ENCODE measurements at places on chromosomes 1 and 21. TPM values are rescaled to one million over a fixed set of nuclear protein-coding genes. Genes with fewer than 3 reads are reported as not detected.
A peak's percentile ranks its signal among the peaks of the same experiment; 100 is the strongest.

- H3K4me1 ChIP-seq, result no peaks in the 10 kb centered on the region
- H3K4me3 ChIP-seq, result no peak overlapping the region
- H3K27me3 ChIP-seq, result peaks cover 2% of the 10 kb centered on the region
- no peak for DNase-seq
These were observed 14.7 kb downstream of the CASQ2 start for GRCh38 chr1:115753830-115754229.

- no peaks in the 10 kb centered on the region for H3K4me1 ChIP-seq
- H3K27me3 ChIP-seq, result no peaks in the 10 kb centered on the region
- H3K27ac ChIP-seq, result no peak overlapping the region
- H3K4me3 ChIP-seq, result no peak overlapping the region
These were observed 205.5 kb downstream of the RPS6KC1 start for GRCh38 chr1:213256438-213257087.

DNA sequence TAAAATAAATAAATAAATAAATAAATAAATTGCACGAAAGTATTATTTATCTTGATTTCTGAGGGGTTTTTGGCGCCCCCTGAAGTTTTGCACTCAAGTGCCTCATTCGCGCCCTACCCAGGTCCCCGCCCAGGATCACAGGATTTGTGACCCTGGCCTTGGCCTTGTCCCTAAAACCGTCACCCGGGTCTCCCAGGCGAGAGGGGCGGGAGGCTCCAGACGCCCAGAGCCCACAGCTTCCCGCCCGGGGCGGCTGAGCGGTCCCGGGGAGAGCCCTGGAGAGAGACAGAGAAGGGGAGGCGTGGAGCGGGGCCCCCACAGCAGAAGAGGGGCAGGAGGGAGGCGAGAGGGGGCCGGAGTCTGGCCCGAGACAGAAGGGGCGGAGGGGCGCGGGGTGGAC, 91.8 kb upstream of the CASZ1 start:
- peaks cover 2% of the 10 kb centered on the region for H3K4me1 ChIP-seq
- peaks cover 12% of the 10 kb centered on the region for H3K27me3 ChIP-seq
- H3K4me3 ChIP-seq, result no peak overlapping the region

GRCh38 chr1:221335161-221336101, 406.5 kb downstream of the DUSP10 start:
- no peaks in the 10 kb centered on the region for H3K36me3 ChIP-seq
- H3K27ac ChIP-seq, result no peak overlapping the region
- peak overlapping the region; percentile 25 for H3K4me3 ChIP-seq
- DNase-seq, result no peak

- peaks cover 3% of the 10 kb centered on the region for H3K36me3 ChIP-seq
- H3K27ac ChIP-seq, result no peak overlapping the region
- DNase-seq, result no peak
- peak overlapping the region; percentile 7 for H3K4me3 ChIP-seq
These were observed 2.9 kb downstream of the AGPAT3 start for GRCh38 chr21:43867948-43868347.

GRCh38 chr1:244826712-244827111, 8.7 kb upstream of the COX20 start:
- no peak for DNase-seq
- H3K27me3 ChIP-seq, result peaks cover 3% of the 10 kb centered on the region
- no peaks in the 10 kb centered on the region for H3K36me3 ChIP-seq
- no peak overlapping the region for H3K27ac ChIP-seq

DNA sequence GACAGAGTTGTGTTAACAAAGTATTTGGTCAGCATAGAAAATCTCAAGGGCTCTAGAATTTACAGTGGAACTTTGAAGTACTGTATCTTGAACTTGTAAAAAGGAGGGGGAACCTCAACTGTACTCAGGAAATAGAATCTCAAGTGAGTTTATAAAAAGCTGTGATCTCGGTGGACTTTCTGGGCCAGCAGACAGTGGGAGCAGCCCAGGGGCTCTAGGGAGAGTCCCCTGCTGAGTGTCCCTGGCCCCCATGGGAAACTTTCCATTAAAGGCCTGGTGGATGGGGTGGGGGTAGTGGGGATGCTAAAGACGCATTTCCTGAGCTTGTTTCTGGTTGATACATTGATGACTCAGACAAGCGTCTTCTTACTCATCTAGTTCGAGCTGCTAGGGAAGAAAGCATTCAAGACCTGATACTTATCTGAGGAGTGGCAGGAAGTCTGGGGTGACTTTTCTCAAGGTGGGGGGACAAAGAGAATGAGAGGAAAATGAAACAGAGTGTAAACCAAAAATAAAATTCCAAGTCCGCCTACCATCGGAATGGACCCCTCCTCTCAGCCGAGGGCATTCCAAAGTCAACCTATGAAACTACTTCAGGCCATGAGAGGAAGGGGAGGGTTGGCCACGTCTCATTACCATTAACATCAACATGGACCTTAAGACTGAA, 65.5 kb downstream of the NID1 start:
- H3K27me3 ChIP-seq, result no peaks in the 10 kb centered on the region
- peaks cover 20% of the 10 kb centered on the region for H3K4me1 ChIP-seq
- peak overlapping the region; percentile 5 for H3K4me3 ChIP-seq
- H3K27ac ChIP-seq, result peak overlapping the region; percentile 93
- H3K36me3 ChIP-seq, result no peaks in the 10 kb centered on the region

DNA sequence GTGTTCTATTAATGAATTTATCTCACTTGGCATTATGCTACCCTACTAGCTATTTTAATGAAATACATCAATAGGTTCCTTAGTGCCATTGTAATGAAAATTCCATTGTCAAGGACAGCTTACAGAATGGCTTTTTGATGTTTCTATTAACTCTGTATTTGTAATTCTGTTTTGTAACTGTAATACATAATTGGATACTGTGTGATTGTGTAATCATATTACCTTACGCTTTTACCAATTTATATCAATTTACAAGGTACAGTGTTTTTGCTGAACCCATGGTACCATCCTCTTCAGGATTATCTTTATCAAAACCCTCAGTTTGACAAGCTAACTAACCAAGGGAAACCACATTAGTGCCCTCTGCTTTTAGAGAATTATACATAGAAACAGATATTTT, 277.9 kb downstream of the LRRC7 start:
- no peak overlapping the region for H3K4me3 ChIP-seq
- H3K27me3 ChIP-seq, result no peaks in the 10 kb centered on the region
- no peaks in the 10 kb centered on the region for H3K4me1 ChIP-seq
- DNase-seq, result no peak
- H3K27ac ChIP-seq, result no peak overlapping the region
- H3K36me3 ChIP-seq, result no peaks in the 10 kb centered on the region

LRRC38 gene
- not detected for polyA plus RNA-seq

PROK1 gene
- not detected for polyA plus RNA-seq

CAMK2N1 gene
- polyA plus RNA-seq, result 0.10 TPM

PLA2G2F gene
- polyA plus RNA-seq, result not detected
